Activated CD4-positive, alpha-beta memory T cell treated with anti-CD3 and anti-CD28 coated beads for 36 hours (primary cell): ENCODE measurements at places on chromosomes 5 and 9.

- DNase-seq, result no peak
These were observed 58.5 kb downstream of the ATP10B start for GRCh38 chr5:160793530-160793899.

DNA sequence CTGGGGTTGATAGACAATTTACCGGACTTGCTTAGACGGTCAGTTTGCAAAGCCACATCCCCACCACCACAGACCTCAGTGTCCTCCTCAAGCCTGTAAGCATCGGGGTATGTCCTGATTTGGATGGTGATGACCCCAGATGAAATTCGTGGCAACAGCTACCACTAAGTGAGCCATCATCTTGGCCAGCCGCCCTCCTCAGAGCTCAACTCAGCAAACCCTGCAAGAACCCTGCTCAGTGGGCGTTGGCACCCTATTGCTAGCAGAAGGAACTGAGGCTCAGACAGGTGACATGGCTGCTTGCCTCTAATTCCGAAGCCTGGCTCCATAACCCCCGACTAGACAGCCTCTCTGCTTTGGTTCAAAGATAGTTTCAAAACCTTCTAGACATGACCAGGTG, 41.4 kb upstream of the BARHL1 start:
- DNase-seq, result no peak

GRCh38 chr9:25449503-25449902, 228.7 kb downstream of the TUSC1 start:
- DNase-seq, result no peak

- DNase-seq, result no peak
These were observed 154.3 kb upstream of the TBC1D2 start for GRCh38 chr9:98409719-98410118.

DNA sequence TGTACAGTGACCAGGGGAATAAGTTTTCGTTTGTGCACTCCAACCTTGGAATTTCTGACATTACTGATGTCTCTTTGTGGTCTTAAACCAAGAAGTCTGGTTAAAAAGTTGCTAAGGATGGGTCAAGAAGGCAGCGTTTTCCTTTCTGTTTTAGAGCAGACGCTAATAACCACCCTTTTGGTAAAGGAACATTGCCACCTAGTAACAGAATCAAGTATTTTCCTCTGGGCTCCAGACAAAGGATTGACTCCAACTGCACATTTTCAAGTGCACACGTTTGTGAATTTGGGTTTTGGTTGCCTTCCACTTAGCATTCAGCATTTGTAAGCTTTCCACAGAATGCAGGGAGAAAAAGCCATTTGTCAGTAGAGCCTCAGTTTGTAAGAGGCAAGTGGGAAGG, 22.2 kb upstream of the CEP78 start:
- no peak for DNase-seq

GRCh38 chr9:89872426-89872912, 267.7 kb downstream of the GADD45G start:
- no peak for DNase-seq

DNA sequence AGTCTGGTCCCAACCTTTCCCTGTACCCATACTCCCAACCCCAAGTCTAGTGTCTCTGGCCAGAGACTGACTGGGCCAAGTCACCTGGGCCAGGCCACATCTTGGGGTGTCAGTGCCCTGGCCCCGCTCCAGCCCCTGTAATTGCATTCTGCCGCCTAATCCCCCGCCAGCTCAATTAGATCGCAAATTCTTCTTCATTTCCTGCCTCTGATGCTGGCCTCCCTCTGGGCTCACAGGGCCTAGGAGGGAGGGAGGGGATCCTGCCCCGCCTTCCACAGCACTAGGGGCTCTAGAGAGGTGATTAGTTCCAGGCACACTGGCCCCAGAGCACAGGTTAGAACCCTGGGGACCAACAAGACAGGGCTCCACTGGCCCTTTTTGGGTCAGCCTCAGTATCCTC, 5.5 kb downstream of the CXXC5 start:
- DNase-seq, result no peak

GRCh38 chr5:62327138-62328053, 21.4 kb downstream of the KIF2A start:
- DNase-seq, result no peak
